OCI-LY7 (cell line): ENCODE measurements at places on chromosomes 11 and 22.

DNA sequence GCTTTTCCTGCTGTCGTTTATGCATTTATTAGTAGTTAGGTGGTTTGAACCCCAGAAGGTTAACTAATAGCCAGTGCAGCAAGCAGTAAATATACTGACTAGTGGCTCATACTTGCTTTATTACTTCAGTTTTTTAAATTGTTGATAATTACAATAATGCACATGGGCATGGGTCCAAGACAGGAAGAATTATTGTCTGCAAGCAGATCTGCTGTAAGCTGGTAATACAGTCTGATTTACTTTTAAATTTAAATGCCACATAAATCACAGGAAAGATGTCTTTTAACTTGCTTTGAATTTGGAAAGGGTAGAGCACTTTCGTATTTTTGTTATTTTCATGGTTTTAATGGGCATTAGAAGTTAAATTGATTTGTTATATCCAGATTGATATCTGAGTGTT is 27.1 kb downstream of the APLP2 start:
- no peak for DNase-seq

- peak; percentile 27 for DNase-seq
Measured at GRCh38 chr11:36407356-36407755, 102.7 kb downstream of the TRAF6 start.

GRCh38 chr11:69658626-69659450 is 16.3 kb downstream of the LTO1 start:
- no peak for DNase-seq

- no peak for DNase-seq
Measured at GRCh38 chr11:40268551-40268950, 1190.9 kb downstream of the LRRC4C start.

- no peak for DNase-seq
Measured at GRCh38 chr11:26964339-26964738, 29.6 kb upstream of the FIBIN start.

- no peak for DNase-seq
Measured at GRCh38 chr11:34792814-34793258, 123.3 kb downstream of the APIP start.

GRCh38 chr11:21059879-21060278 is 390.5 kb downstream of the NELL1 start:
- no peak for DNase-seq

- no peak for DNase-seq
Measured at GRCh38 chr22:32676191-32676590, 125.3 kb upstream of the TIMP3 start.
